ENCODE measurements at places on chromosomes 1 and 21.

DNA sequence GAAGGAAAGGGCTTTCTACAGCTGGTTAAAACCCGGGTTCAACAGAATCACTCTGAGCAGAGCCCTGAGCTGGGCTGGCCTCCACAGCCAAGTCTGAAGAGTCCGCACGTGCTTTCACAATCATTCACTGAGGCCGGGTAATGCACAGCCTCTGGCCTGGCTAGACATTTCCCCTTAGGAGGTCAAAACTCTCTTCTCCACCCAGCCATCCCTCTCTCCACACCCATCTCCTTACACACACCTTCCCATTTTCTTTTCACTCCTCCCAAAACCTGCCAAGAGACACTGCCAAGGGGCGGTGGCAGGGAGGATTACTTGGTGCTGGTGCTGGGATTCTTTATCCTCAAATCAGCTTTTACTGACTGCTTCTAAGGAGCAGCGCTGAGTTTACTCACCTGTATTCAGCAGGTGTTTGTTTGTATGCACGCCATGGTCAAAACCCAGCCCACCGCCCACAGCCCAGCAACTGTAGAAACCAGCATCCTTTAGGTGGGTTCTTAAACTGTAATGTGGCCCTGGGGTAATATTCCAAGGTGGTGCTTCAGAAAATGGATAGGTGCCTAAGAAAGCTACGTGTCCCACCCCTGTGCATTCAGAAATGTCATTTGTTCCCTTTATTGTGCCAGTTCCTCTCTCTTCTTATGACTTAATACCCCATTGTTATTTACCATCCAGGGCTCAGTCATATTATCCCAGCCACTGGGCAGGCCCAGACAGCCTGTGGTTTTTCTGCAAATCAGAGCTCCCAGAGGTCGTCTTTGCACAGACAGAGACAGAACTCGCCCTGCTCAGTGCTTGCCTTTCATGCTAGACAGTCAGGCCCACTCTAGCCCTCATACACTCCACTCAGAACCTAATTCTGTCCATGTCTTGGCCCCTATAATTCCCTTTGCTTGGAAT, 80.2 kb downstream of the ADSS2 start:
- DNase-seq = no peak

- DNase-seq = no peak
Observed at GRCh38 chr21:31398574-31398973, 54.5 kb upstream of the TIAM1 start.

DNA sequence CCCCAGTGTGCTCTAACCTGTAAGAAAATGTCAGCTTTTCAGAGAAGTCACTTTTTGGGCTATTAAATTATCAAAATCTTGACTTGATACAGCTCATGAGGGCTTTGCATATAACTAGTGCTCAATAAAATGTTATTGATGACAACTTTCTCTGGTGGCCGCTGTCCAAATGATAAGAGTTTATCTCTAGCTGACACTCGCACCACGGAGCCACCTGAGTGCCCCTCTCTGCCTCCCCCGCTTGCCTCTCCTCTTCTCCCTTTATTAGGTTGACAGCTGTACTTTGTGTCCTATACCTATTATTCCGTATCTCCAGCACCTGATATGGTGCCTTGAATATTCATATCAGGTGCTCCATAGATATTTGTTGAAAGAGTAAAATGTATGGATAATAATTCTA, 82.8 kb downstream of the PHTF1 start:
- no peak for DNase-seq

GRCh38 chr1:245480393-245481120, 325.8 kb downstream of the KIF26B start:
- no peak for DNase-seq

GRCh38 chr1:205499789-205500188, 4.7 kb upstream of the CDK18 start:
- no peak for DNase-seq

DNA sequence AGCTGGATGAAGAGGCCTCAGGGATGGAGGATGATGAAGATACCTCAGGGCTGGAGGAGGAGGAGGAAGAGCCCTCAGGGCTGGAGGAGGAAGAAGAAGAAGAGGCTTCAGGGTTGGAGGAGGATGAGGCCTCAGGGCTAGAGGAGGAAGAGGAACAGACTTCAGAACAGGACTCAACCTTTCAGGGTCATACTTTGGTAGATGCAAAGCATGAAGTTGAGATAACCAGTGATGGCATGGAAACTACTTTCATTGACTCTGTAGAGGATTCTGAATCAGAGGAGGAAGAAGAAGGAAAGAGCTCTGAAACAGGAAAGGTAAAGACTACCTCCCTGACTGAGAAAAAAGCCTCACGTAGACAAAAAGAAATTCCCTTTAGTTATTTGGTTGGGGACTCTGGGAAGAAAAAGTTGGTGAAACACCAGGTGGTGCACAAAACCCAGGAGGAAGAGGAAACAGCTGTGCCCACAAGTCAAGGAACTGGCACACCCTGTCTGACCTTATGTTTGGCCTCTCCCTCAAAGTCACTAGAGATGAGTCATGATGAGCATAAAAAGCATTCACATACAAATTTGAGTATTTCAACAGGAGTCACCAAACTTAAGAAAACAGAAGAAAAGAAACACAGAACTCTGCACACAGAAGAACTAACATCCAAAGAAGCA, 15.4 kb downstream of the L1TD1 start:
- no peak for DNase-seq

DNA sequence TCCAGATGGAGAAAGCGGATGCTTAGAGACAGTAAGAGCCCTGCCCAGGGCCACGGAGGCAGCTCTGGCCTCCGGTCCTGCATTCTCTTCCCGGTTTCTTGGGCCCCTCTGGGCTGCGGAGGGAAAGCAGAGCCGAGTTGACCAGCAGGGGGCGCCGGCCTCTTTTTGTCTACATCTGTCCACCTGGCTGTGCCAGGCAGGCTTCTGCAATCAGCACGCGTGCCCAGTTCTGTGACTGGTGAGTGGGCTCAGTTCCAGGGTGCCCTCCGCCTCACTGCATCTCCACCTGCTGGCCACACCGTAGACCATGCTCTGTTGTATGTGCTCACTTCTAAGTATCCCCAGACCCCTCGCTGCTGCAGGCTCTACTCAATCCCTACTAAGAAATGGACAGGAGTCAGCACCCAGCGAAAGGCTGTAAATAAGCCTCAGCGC, 6.7 kb upstream of the HUNK start:
- DNase-seq = no peak

DNA sequence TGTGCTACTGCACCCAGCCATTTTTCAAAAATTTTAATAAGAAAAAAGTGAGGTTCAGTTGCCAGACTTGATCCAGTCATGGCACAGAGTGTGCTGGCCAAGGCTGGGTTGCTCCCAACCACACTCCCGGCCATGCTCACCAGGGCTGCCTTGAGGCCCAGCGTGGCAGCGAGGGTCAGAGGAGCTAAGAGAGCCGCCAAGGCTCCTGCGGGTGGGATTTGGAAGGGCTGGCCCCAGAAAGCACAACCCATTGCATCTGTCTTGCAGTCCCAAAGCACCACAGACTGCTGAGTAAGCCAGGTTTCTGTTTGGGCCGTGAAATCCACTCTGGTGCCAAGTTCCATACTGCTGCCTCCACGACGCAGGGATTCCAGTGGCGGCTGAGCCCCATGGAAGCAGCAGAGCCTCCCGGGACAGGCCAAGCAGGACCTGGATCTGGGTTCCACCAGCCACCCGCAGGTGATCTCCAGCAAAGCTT, 22.6 kb downstream of the ZBTB17 start:
- DNase-seq = no peak

DNA sequence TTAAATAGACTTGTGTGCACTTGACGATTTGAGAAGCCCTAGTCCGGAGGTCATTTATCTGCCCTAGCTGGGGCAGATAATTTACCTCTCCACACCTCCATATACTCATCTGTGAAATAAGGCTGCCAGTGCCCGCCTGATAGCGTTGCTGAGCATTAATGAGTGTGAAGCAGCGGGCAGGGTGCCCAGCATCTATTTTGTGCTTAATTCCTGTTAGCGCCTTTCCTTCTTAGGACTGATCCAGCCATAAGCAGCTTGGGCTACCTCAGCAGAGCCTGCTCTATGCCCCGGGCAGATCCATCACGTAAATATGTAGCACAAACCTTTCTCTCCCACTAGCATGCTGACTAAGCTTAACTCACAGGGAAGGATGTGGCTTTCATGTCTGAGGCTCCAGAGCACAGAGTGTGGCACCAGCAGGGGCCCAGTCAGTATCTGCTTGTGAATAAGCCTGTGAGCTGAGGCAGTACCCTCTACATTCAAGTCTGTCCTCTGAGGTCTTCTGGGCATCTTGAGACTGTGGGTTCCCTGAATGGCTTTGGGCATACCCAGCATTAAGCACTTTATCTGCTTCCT, 21.5 kb upstream of the RNF187 start:
- no peak for DNase-seq

DNA sequence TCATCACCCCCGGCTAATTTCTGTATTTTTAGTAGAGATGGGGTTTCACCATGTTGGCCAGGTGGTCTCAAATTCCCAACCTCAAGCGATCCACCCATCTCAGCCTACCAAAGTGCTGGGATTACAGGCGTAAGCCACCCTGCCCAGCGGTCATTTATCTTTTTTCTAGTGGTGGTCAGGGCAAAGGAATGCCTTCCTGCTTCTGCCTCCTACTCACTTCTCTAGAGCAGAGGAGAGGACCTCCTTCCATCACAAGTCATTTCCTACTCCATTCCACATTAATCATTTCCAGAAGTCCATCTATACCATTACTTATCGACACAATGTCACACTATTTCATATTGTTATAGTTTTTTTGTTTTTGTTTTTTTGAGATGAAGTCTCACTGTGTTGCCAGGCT, 13.3 kb downstream of the FBXO42 start:
- no peak for DNase-seq

- DNase-seq = no peak
Observed at GRCh38 chr1:47685763-47686066, 247.9 kb downstream of the FOXD2 start.

- DNase-seq = no peak
Observed at GRCh38 chr1:205542367-205542766, 37.9 kb downstream of the CDK18 start.

DNA sequence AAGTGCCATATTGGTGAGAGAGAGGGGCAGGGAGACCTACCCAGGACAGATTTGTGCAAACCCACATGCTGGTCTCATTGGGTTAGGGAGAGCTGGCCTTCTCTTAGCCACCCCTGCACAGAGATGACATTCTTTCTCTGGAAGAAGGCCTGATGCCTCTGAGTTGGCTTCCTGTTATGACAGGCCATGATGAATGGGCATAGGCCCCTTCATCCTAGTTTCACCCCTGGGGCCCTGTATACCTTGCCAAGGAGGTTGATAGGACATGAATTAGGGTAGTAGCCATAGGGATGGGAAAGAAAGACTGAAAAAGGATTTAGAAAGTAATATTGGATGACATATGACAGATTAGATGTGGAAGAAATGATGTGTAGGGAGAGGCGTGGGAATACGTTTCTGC, 46.6 kb downstream of the TENT5C start:
- DNase-seq = no peak

- DNase-seq = no peak
Observed at GRCh38 chr1:230749150-230749549, 2.0 kb downstream of the CAPN9 start.

DNA sequence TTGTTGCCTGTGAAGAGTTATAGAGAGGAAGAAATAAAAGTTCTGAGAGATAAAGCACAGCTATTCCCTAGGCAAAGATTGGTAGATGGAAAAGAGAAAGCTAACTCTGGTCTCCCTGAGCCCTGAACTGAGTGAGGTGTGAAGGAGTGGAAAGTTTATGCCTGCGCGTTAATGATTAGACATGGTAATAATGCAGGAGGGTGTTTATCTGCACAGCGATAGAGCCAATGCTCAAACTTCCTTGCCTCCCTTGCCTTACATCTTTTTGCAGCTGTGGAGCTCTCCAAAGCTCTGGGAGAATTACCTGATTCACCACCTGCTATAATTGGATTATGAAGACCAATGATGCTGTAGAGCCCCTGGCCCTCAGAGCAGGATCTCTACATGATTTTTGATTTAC, 32.8 kb upstream of the CHRM3 start:
- no peak for DNase-seq

DNA sequence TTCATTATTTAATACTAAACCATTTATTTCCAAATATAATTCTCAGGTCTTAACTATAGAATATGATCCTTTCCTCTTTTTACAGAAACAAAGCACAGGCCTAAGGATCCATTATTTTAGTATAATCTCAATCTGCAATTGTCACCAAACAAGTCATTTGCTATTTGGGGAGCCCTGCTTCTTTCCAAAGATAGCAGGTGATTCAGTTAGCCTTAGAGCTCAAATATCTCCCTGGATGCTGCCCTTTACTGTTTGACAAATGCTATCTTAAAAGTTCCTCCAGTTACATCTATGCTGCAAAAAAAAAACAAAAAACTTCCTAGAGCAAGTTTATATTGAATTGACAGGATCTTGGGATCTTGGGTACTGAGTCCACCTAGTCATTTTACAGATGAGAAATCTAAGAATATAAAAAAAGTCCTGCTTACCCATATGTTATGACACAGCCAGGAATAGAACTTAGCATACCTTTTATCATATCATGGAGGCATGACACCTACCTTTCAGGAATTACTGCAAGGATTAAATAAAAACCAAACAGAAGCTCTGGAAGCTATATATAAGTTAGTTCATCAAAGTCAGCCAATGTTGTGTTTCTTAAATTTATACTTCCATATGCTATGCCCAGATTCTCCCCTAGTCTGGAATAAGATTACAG, 9.2 kb downstream of the SERBP1 start:
- DNase-seq = no peak

All from GM04504 (cell line).